ENCODE measurements at places on chromosomes 2 and 18. TPM values are rescaled to one million over a fixed set of nuclear protein-coding genes. Genes with fewer than 3 reads are reported as not detected.

Gene CAPN13
- not detected for total RNA-seq

Gene ABHD1
- total RNA-seq = 0.40 TPM

Gene DPYSL5
- not detected for total RNA-seq

Gene TMEM185B
- 30.2 TPM for total RNA-seq

Gene SULT1C4
- not detected for total RNA-seq

Gene LONRF2
- total RNA-seq = 0.08 TPM

Gene LYG1
- 0.78 TPM for total RNA-seq

Gene SERPINB4
- total RNA-seq = not detected

Gene POTEI
- not detected for total RNA-seq

Gene GAREM2
- 4.5 TPM for total RNA-seq

Gene COLEC11
- 0.38 TPM for total RNA-seq

Gene RNF103
- total RNA-seq = 11.6 TPM

Gene ATP6V1C2
- not detected for total RNA-seq

All from activated CD8-positive, alpha-beta memory T cell treated with anti-CD3 and anti-CD28 coated beads for 36 hours (primary cell).